ENCODE measurements at places on chromosomes 13 and 19.

- H3K27ac ChIP-seq = no peak overlapping the region
- no peak for DNase-seq
- H3K36me3 ChIP-seq = no peaks in the 10 kb centered on the region
These were observed 4.9 kb downstream of the FLT1 start for GRCh38 chr13:28490061-28490460.

DNA sequence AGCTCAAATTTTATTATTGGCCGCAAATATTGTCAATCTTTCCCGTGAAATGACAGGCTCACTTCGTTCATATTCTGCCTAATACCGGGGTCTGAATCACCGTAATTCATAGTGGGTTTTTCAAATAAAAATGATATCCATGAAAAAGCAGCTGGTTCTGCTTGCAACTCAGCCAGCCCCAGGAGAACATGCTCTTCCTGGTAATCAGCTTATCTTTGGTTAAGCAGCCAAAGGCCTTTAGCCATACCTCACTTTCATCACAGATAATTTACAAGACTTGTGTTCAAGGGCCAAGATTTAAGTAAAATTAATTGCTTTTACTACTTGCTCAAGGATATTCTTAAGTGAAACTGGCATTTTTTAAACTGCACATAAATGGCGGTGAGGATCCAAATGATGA lies 22.5 kb downstream of the RNASEH2B start:
- H3K4me1 ChIP-seq = peaks cover 4% of the 10 kb centered on the region
- H3K27me3 ChIP-seq = no peaks in the 10 kb centered on the region
- no peak overlapping the region for H3K27ac ChIP-seq
- H3K36me3 ChIP-seq = peaks cover 15% of the 10 kb centered on the region
- no peak for DNase-seq
- no peak overlapping the region for H3K4me3 ChIP-seq

DNA sequence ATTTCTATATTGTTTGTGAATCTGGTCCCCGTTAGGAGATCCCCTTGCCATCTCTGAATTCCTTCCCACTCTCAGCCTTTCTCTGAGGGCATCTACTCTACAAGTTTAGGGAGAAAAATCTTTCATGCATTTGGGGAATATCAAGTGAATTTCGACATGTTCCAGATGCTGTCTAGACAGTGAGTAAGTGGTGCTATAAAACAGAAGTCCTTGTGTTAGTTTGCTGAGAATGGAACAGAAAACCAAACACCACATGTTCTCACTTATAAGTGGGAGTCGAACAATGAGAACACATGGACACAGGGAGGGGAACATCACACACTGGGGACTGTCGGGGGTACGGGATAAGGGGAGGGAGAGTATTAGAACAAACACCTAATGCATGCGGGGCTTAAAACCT lies 5.1 kb downstream of the OR7A10 start:
- H3K36me3 ChIP-seq = no peaks in the 10 kb centered on the region
- no peak overlapping the region for H3K27ac ChIP-seq
- no peaks in the 10 kb centered on the region for H3K4me1 ChIP-seq
- no peak for DNase-seq
- no peak overlapping the region for H3K4me3 ChIP-seq

- H3K4me1 ChIP-seq = no peaks in the 10 kb centered on the region
- no peak overlapping the region for H3K4me3 ChIP-seq
- peaks cover 19% of the 10 kb centered on the region for H3K27me3 ChIP-seq
- no peak for DNase-seq
These were observed 4.3 kb downstream of the NLRP12 start for GRCh38 chr19:53819861-53820260.

DNA sequence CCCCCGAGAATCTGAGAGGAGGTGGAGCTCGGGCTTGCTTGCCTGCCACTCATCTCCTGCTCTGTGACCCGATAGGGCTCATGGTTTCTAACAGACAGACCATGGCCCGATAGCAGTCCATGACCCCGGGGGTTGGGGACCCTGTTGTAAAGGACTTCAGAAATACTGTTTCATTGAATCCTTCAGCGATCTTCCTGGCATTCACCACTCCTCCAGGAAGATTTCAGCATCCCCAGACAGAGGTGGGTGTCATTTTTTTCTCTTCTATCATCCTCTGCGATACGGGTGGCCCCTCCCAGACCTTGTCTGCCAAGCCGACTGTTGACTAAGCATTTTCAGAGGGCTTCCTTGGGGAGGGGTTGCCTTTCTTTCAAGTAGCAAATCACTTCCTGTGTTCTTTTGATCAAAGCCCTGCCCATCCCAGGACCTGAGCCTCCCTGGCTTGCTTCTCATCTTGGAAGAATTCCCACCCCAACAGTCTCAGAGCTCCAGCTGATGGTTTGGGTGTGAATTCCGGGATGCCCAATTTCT lies 1.7 kb downstream of the MYO1F start:
- H3K36me3 ChIP-seq = peaks cover 12% of the 10 kb centered on the region
- no peak for DNase-seq
- H3K4me1 ChIP-seq = peaks cover 64% of the 10 kb centered on the region

DNA sequence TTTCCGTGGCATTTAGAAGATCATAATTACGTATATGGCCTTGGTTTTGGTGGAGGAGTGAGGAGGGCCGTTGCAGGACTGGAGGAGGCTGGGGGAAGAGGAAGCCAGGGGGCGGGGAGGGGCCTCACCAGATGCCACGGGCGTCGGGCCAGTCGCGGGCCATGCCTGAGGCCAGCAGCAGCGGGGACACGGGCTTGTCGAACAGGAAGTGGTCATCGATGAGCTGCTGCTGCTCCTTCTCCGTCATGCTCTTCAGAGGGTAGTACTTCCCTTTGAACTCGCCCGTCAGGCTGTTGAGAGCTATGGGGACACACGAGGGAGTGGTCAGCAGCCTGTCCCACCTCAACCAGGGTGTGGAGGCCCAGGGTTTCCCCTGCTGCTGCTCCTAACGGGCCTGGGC lies 11.1 kb downstream of the CKM start:
- H3K4me3 ChIP-seq = no peak overlapping the region
- no peaks in the 10 kb centered on the region for H3K4me1 ChIP-seq
- no peak for DNase-seq
- H3K27me3 ChIP-seq = peaks cover 28% of the 10 kb centered on the region

DNA sequence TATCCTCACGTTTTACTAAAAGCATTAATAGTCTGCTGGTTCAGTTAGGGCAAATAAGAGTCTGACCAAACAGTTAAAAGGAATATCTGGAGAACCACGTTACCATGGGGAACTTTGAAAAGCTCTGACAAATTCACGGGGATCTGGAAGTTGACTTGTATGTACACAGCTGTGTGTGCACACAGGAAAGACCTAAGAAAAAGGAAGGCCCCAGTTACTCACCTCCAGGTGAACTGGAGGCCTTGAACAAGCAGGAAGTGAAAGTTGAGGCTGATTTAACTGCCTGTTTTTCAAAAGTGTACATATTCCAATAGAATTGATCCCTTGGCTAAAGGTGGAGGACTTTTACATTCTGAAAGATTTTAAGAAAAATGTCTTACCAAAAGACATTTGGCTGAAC lies 1891.6 kb upstream of the PCDH20 start:
- H3K4me3 ChIP-seq = no peak overlapping the region
- no peaks in the 10 kb centered on the region for H3K4me1 ChIP-seq
- H3K36me3 ChIP-seq = peaks cover 9% of the 10 kb centered on the region
- DNase-seq = no peak
- H3K27me3 ChIP-seq = no peaks in the 10 kb centered on the region

DNA sequence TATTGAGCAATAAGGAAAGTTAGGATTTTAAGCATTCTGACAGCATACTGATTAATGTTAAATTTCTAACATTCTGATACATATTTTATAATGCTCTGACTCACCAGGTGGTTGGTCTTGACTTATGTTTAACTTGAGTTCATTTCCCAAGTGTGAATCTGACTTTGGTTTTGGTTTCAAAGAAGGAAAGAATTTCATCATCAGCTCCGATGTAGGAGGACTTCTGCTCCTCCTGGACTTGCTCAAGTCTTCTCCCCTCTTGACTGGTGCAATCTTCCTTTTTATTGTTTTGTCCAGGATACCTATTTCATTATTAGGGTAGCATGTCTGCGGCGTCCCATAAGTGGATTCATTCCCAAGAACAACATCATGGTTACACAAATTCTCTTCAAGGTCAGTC lies 141.3 kb downstream of the RNF17 start:
- H3K4me1 ChIP-seq = no peaks in the 10 kb centered on the region
- H3K27ac ChIP-seq = no peak overlapping the region
- H3K27me3 ChIP-seq = no peaks in the 10 kb centered on the region

- H3K27me3 ChIP-seq = no peaks in the 10 kb centered on the region
- peaks cover 10% of the 10 kb centered on the region for H3K36me3 ChIP-seq
- peak; percentile 67 for DNase-seq
- no peak overlapping the region for H3K4me3 ChIP-seq
These were observed 26.3 kb upstream of the SIGLEC11 start for GRCh38 chr19:49987159-49987698.

GRCh38 chr13:28306325-28306724 lies 168.0 kb downstream of the PAN3 start:
- H3K4me1 ChIP-seq = peaks cover 9% of the 10 kb centered on the region
- H3K4me3 ChIP-seq = no peak overlapping the region
- no peaks in the 10 kb centered on the region for H3K27me3 ChIP-seq
- no peaks in the 10 kb centered on the region for H3K36me3 ChIP-seq
- no peak overlapping the region for H3K27ac ChIP-seq

- no peak overlapping the region for H3K4me3 ChIP-seq
- no peak for DNase-seq
- peaks cover 45% of the 10 kb centered on the region for H3K4me1 ChIP-seq
- no peaks in the 10 kb centered on the region for H3K36me3 ChIP-seq
These were observed 14.9 kb downstream of the UBL3 start for GRCh38 chr13:29835280-29836061.

- H3K36me3 ChIP-seq = no peaks in the 10 kb centered on the region
- peak overlapping the region; percentile 78 for H3K27ac ChIP-seq
- H3K4me1 ChIP-seq = peaks cover 32% of the 10 kb centered on the region
- DNase-seq = no peak
- H3K4me3 ChIP-seq = peak overlapping the region; percentile 88
These were observed 461 bp upstream of the HSPB6 start for GRCh38 chr19:35757231-35757748.

DNA sequence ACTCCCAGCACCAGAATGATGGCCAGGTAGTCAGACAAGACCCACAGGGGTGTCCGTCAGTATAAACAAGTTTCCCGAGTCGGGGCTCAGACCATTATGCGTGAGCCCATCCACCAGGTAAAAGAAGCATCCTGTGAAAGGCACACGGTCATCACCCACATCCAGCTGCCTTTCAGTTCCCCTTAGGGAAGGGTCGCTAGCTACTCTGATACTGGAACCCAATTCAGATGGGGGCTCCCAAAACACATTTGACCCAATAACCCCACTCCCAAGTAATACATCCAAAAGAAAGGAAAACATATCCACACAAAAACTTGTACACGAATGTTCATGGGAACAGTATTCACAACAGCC lies 66.8 kb downstream of the STK24 start:
- DNase-seq = no peak
- H3K4me1 ChIP-seq = peaks cover 55% of the 10 kb centered on the region
- no peak overlapping the region for H3K4me3 ChIP-seq

- H3K4me1 ChIP-seq = peaks cover 18% of the 10 kb centered on the region
- no peaks in the 10 kb centered on the region for H3K27me3 ChIP-seq
- no peak overlapping the region for H3K4me3 ChIP-seq
- peaks cover 18% of the 10 kb centered on the region for H3K36me3 ChIP-seq
- DNase-seq = no peak
These were observed 30.8 kb downstream of the VWA8 start for GRCh38 chr13:41930154-41930553.

DNA sequence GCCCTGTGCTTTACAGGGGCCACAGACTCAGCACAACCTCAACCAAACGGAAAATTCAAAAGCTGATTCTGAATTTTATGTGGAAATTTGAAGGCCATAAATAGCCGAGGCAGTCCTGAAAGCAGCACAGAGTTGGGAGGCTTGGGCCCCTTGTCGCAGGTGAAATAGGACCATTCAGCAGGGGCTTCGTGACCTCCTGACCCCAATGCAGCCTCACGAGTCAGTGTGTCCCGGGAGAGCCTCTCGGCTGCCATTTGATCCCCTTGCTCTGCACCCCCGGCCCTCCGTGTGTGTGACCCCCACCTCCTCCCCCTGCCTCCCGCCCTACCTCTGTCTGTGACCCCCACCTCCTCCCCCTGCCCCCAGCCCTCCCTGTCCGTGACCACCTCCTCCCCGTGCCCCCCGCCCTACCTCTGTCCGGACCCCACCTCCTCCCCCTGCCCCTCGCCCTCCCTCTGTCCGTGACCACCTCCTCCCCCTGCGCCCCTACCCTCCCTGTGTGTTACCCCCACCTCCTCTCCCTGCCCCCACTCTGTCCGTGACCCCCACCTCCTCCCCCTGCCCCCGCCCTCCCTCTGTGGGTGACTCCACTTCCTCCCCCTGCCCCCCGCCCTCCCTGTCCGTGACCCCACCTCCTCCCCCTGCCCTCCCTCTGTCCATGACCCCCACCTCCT lies 41.7 kb upstream of the TFDP1 start:
- H3K4me1 ChIP-seq = peaks cover 10% of the 10 kb centered on the region
- no peak overlapping the region for H3K4me3 ChIP-seq
- H3K27me3 ChIP-seq = no peaks in the 10 kb centered on the region
- no peak overlapping the region for H3K27ac ChIP-seq
- DNase-seq = no peak

DNA sequence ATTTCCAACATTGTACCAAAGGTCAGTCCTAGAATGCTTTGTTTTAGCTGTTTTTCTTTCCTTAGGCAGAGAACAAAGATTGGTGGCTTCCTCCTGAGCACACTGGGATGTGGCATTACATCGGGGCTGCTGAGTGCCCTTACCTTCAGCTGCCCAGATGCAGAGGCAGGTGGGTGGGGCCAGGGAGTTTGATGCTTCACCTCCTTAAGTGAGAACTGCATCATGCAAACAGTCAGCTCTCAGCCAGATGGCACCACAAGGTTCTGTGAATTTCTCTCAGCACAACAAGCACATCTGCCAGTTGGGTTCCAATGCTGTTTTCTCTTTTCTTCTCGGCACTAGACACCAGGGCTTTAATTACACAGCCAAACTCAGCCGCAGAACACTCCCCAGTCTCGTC lies 87.4 kb upstream of the UBL3 start:
- H3K4me3 ChIP-seq = no peak overlapping the region
- peaks cover 23% of the 10 kb centered on the region for H3K4me1 ChIP-seq
- no peak overlapping the region for H3K27ac ChIP-seq
- no peaks in the 10 kb centered on the region for H3K36me3 ChIP-seq

GRCh38 chr13:80039000-80039399 lies 301.9 kb downstream of the SPRY2 start:
- H3K4me1 ChIP-seq = no peaks in the 10 kb centered on the region
- no peak overlapping the region for H3K4me3 ChIP-seq
- no peaks in the 10 kb centered on the region for H3K27me3 ChIP-seq
- H3K36me3 ChIP-seq = no peaks in the 10 kb centered on the region

DNA sequence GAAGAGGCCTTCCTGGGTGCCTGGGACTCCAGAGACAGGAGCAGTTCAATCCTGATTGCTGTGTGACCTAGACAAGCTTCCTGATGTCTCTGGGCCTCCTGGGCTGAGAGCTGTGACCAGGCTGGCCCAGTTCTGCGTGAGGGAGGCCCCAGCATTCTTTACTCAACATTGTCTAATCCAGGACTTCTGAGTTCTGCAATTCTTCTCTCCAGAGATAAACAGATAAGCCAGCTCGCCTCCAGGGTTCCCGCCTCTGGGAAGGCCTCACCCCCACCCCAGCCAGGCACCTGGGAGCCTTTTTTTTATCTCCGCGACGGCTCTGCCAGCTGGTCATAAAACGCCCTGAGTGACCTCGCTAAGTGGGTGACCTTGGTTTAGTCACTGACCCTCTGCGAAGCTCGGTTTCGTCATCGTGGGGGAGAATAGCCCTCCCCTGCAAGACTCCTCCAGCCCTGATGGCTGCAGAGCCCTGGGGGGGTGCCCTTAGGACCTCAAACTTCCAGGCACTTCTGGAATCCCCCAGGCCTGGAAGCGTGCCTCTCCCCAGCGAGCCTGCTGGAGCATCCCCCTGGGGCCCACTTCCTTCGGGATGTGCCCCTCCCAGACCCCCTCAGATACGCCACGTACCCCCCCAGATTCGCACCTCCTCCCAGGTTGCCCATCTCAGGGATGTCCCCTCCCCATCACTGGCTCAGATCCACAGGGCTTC lies 1.9 kb downstream of the SULT2B1 start:
- no peaks in the 10 kb centered on the region for H3K36me3 ChIP-seq
- no peak for DNase-seq
- H3K4me1 ChIP-seq = no peaks in the 10 kb centered on the region

All from natural killer cell treated with Interleukin-12 subunit alpha and Interleukin-12 subunit beta and Interleukin-15 and Interleukin-18, amount 100 ng/mL, for 72 hours (primary cell).